Right cardiac atrium (tissue), 5 donors: ENCODE measurements at places on chromosomes 2 and 18. TPM values are rescaled to one million over a fixed set of nuclear protein-coding genes. Genes with fewer than 3 reads are reported as not detected.

The INSIG2 gene
- total RNA-seq: 14.9 TPM

The EHD3 gene
- total RNA-seq: 13.3 TPM

The AGXT gene
- not detected for total RNA-seq

The CENPA gene
- 0.91 TPM for total RNA-seq

The NPHP1 gene
- 4.7 TPM for total RNA-seq

The ITGA4 gene
- 2.2 TPM for total RNA-seq

The SLC14A1 gene
- 15.7 TPM for total RNA-seq

The RAB1A gene
- 157 TPM for total RNA-seq

The CCNYL1 gene
- total RNA-seq: 11.7 TPM

The EGR4 gene
- total RNA-seq: not detected

The LIPT1 gene
- total RNA-seq: 5.8 TPM
